CD8-positive, alpha-beta memory T cell (primary cell): ENCODE measurements at places on chromosomes 3 and 15. TPM values are rescaled to one million over a fixed set of nuclear protein-coding genes. Genes with fewer than 3 reads are reported as not detected.

The TM4SF18 gene
- total RNA-seq, result not detected

The DPPA2 gene
- total RNA-seq, result not detected

The SPINK8 gene
- total RNA-seq, result not detected

The KNG1 gene
- not detected for total RNA-seq

The GOLGA6L7 gene
- total RNA-seq, result not detected

The PROK2 gene
- 0.28 TPM for total RNA-seq

The PTH1R gene
- total RNA-seq, result not detected
